IMR-90 (cell line): ENCODE measurements at places on chromosomes 16 and 17. TPM values are rescaled to one million over a fixed set of nuclear protein-coding genes. Genes with fewer than 3 reads are reported as not detected.

GRCh38 chr17:70261170-70261569 is 91.8 kb downstream of the KCNJ2 start:
- no peaks in the 10 kb centered on the region for H3K4me1 ChIP-seq
- no peaks in the 10 kb centered on the region; the same call in 1 of the 2 replicates for H3K27me3 ChIP-seq
- H3K36me3 ChIP-seq, result no peaks in the 10 kb centered on the region
- DNase-seq, result no peak
- no peak overlapping the region for H3K27ac ChIP-seq

TRPV2 gene
- total RNA-seq, result 27.2 and 30.8 TPM in 2 replicates

DNA sequence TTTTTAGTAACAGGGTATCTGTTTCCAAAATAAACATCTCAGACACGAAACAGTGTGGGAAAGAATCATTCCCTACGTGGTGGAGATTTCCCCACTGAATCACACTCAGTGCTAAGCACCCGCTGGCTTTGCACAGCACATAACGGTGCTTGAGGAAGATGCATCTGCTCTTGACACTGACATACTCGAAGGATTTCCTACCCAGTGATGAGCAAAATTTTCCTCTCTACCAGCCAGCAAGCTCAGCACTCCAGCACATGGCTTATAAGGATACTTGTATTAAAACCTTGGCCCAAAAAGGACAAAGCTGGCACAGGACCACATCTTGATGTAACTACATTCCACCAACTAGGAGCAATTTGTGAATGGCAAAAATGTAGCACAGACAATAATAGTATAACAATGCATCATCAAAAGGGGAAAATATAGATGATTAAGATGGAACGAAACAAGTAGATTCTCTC is 59.0 kb downstream of the ANKFY1 start:
- no peak overlapping the region for H3K27ac ChIP-seq
- DNase-seq, result peak; percentile 96
- H3K4me3 ChIP-seq, result no peak overlapping the region
- H3K36me3 ChIP-seq, result peaks cover 25% of the 10 kb centered on the region
- H3K4me1 ChIP-seq, result peaks cover 4% of the 10 kb centered on the region

DNA sequence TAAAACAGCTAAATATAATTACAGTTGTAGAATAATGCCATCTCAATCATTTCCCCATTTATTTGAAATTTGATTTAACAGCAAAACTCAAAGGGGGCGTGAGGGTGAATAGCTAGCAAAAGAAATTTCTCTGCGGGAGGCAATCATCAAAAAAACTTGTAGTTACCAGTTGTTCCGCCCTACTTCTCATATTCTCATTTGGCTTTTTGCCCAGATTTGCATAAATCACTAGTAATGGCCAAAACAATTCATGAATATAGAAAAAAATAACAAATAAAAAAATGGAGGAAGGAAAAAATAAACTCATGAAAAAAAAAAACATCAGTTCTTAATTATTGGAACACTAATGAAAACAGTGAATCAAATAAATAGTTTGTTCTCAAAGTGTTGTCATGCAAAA is 722.6 kb upstream of the KIF2B start:
- no peaks in the 10 kb centered on the region for H3K36me3 ChIP-seq
- no peaks in the 10 kb centered on the region for H3K4me1 ChIP-seq
- no peaks in the 10 kb centered on the region for H3K27me3 ChIP-seq
- no peak for DNase-seq
- no peak overlapping the region for H3K27ac ChIP-seq

GRCh38 chr17:41986634-41987033 is 20.0 kb downstream of the CNP start:
- no peaks in the 10 kb centered on the region for H3K4me1 ChIP-seq
- no peak for DNase-seq
- H3K27ac ChIP-seq, result no peak overlapping the region
- H3K4me3 ChIP-seq, result no peak overlapping the region

GRCh38 chr17:78472035-78472905 is 93.8 kb downstream of the PGS1 start:
- H3K27ac ChIP-seq, result no peak overlapping the region
- no peaks in the 10 kb centered on the region for H3K36me3 ChIP-seq
- no peak overlapping the region for H3K4me3 ChIP-seq
- DNase-seq, result no peak

INCA1 gene
- total RNA-seq, result under 0.01 and 0.18 TPM in 2 replicates

DNA sequence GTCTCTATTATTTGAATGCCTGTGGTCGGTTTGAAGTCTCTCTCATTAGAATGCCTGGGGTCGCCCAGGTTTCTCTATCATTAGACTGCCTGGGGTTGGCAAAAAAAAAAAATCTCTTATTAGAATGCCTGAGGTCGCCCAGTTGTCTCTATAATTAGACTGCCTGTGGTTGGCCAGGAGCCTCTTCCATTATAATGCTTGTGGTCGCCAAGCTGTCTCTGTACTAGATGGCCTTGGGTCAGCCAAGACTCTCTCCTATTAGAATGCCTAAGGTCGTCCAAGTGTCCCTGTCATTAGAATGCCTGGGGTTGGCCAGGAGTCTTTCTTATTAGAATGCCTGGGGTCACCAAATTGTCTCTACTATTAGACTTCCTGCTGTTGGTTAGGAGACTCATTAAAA is 2228.4 kb downstream of the TP53TG3F start:
- H3K27ac ChIP-seq, result no peak overlapping the region
- no peak overlapping the region for H3K4me3 ChIP-seq
- no peaks in the 10 kb centered on the region for H3K4me1 ChIP-seq
- no peaks in the 10 kb centered on the region for H3K27me3 ChIP-seq
- H3K36me3 ChIP-seq, result no peaks in the 10 kb centered on the region

DNA sequence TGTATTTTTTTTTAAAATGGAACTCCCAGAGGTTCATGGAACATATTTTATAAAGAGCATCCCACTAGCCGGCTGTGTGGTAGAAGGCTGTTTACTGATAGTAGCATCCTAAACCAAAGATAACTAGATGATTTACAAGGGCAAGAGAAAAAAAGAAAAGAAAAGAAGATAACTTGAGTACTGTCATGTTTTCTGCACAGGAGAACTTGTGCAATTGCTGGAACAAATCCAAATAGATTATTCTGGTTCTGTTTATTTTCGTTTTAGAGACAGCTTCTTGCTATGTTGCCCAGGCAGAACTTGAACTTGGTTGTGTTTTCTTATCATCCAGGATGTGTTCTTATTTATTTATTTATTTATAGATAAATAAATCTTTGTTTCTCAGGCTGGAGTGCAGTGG is 20.9 kb upstream of the PPM1D start:
- H3K36me3 ChIP-seq, result no peaks in the 10 kb centered on the region
- DNase-seq, result peak; percentile 79

TPSG1 gene
- not detected in 2 replicates for total RNA-seq

TNK1 gene
- under 0.01 and 0.54 TPM in 2 replicates for total RNA-seq

KLHDC4 gene
- total RNA-seq, result 13.6 and 16.1 TPM in 2 replicates

GRCh38 chr17:68089881-68090280 is 54.3 kb downstream of the KPNA2 start:
- H3K27me3 ChIP-seq, result no peaks in the 10 kb centered on the region; the same call in 1 of the 2 replicates
- no peaks in the 10 kb centered on the region for H3K4me1 ChIP-seq
- peak; percentile 24 for DNase-seq
- H3K4me3 ChIP-seq, result no peak overlapping the region
- no peak overlapping the region for H3K27ac ChIP-seq
- no peaks in the 10 kb centered on the region for H3K36me3 ChIP-seq

CDH16 gene
- not detected in 2 replicates for total RNA-seq

DNA sequence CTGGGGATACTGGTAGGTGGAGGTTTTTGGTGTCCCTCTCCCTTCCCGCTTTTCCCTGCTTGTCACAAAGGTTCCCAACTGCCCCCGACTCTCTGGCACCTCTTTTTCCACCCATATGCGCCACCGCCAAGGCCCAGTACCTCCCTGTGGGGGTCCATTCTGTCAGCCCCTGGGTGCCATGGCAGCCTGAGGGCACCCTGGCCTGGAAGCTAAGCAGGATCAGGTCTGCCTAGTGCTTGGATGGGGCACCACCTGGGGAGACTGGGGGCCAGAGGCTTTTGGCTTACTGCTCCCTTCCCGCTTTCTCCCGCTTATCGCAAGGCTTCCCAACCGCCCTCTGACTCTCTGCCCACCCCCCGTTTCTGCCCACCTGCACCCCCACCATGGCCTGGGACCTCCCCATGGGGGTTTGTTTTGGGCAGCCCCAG is 2286.4 kb downstream of the TP53TG3F start:
- H3K27me3 ChIP-seq, result no peaks in the 10 kb centered on the region
- H3K27ac ChIP-seq, result no peak overlapping the region
- no peaks in the 10 kb centered on the region for H3K36me3 ChIP-seq
- H3K4me1 ChIP-seq, result no peaks in the 10 kb centered on the region
- H3K4me3 ChIP-seq, result no peak overlapping the region

DNA sequence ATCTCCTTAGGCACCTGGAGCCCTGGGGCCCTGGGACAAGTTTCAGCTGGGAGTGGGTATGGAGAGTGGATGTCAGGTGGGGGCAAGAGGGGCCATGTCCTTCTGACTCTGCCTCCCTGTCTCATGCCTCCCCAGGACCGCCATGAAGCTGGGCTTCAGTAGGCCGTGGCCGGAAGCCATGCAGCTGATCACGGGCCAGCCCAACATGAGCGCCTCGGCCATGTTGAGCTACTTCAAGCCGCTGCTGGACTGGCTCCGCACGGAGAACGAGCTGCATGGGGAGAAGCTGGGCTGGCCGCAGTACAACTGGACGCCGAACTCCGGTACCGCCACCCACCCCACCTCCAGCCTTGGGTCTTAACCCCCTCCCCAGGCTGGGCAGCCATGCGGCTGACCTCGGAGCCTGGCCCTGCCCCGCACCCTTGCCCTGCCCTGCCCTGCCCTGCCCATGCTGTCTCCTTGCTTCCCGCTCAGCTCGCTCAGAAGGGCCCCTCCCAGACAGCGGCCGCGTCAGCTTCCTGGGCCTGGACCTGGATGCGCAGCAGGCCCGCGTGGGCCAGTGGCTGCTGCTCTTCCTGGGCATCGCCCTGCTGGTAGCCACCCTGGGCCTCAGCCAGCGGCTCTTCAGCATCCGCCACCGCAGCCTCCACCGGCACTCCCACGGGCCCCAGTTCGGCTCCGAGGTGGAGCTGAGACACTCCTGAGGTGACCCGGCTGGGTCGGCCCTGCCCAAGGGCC is 20.0 kb downstream of the ACE start:
- H3K27me3 ChIP-seq, result no peaks in the 10 kb centered on the region
- H3K4me3 ChIP-seq, result no peak overlapping the region
- H3K4me1 ChIP-seq, result peaks cover 27% of the 10 kb centered on the region

- H3K4me3 ChIP-seq, result no peak overlapping the region
- H3K36me3 ChIP-seq, result peaks cover 11% of the 10 kb centered on the region; the same call in 1 of the 2 replicates
- peaks cover 55% of the 10 kb centered on the region for H3K4me1 ChIP-seq
- peak overlapping the region; percentile 91 for H3K27ac ChIP-seq
- no peaks in the 10 kb centered on the region for H3K27me3 ChIP-seq
Observed at GRCh38 chr16:28189245-28189644, 22.5 kb downstream of the XPO6 start.
